ENCODE measurements at places on chromosomes 6 and 20. TPM values are rescaled to one million over a fixed set of nuclear protein-coding genes. Genes with fewer than 3 reads are reported as not detected.
A peak's percentile ranks its signal among the peaks of the same experiment; 100 is the strongest.

DNA sequence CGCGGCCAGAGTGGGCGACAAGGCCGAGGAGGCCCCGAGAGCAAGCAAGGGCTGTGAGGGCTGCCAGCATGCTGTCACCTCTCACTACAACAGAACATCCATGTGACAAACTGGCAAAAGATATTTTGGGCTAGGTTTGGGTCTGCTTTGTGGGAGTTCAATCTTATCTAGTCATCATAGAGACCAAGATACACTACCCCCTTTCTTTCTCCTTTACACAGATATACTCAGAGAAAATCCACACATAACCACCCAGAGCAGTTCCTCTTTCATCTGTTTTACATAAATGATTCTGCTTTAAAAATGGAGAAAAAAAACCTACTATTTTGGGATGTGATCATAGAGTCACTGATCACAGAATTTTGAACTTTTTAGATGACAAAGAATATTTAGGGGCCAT lies 16.8 kb downstream of the SOX4 start:
- no peak for DNase-seq

The CYP39A1 gene
- 9.1 TPM for polyA plus RNA-seq

DNA sequence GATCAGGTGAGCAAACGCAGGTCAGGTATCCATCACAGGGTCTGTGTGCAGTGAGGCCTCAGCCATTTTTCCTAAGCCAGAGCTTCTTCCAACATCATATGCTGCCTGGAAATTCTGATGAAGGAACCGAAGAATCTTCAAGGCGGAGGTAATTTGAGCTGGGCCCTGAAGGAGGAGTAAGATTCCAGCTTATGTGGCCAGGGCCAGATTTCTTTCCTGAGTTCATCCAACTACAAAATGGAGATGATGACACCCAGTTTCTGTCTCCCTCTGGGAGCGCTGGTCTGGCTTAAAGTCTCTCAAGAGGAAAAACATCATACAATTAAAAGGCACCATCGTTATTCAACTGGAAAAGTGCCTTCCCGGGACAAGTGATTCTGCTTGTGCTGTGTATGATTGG lies 6.9 kb upstream of the MANBAL start:
- DNase-seq: no peak

GRCh38 chr6:135256866-135257265 lies 75.8 kb downstream of the MYB start:
- DNase-seq: no peak

DNA sequence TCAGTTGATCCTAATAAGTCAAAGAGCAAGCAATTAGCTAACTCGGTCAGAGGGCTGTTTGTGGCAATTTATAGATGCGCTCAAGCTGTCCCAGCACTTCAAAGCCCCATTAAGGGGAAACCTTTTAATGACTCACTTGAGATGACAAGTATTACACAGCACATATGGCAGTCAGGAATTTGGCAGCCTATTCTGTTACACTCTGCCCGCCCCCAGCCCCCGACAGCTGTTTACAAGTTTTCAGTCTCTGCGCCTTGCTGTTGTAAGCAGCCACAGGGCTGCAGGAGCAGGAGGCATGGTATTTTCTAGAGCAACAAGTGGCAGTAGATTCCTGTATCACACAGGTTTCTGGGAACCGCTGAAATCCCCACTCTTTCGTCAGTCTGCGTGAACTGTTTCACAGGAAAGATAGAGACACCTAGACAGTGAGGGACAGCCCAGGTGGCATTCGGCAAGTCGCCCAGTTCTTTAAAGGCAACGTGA lies 263.0 kb downstream of the FOXC1 start:
- DNase-seq: peak; percentile 78

GRCh38 chr20:36343641-36344040 lies 37.5 kb downstream of the DLGAP4 start:
- DNase-seq: no peak
